ENCODE measurements at places on chromosomes 13 and 19.

GRCh38 chr19:55300886-55301458 lies 17.2 kb downstream of the BRSK1 start:
- DNase-seq = no peak

GRCh38 chr19:3198901-3199700 lies 13.4 kb downstream of the NCLN start:
- DNase-seq = no peak

DNA sequence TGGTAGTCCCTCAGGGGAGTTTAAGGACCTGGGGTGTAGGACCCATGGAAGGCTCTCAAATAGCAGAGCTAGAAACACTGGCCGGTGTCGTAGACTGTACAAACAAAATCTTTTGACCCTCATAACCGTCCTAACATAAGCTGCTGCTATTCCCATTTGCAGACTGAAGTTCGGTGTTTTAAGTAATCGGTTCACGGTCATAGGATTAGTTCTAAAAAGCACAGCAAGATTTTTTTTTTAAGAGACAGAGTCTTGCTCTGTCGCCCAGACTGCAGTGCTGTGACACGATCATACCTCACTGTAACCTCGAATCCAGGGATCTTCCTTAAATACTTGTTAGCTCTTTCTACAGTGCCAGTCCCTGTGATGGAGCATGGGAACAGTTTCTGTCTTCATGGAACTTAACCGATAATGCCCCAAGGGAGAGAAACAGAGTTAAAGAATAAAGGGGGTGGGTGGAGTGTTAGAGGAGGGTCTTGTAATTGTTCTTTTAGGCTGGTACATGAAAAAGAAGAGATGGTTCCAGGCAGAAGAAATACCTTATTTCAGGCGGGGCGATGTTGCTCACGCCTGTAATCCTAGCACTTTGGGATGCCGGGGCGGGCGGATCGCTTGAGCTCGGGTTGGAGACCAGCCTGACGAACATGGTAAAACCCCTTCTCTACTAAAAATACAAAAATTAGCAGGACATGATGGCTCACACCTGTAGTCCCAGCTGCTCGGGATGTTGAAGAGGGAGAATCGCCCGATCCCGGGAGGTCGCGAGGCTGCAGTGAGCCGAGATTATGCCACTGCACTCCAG lies 475 bp upstream of the ZC3H4 start:
- no peak for DNase-seq

- no peak for DNase-seq
Observed at GRCh38 chr19:50629801-50630200, 9.9 kb downstream of the SYT3 start.

- DNase-seq = no peak
Observed at GRCh38 chr13:73571376-73571775, 512.6 kb downstream of the KLF5 start.

- no peak for DNase-seq
Observed at GRCh38 chr19:43478323-43478722, 12.9 kb upstream of the LYPD3 start.

- DNase-seq = no peak
Observed at GRCh38 chr19:29878973-29879654, 62.9 kb upstream of the URI1 start.

- DNase-seq = no peak
Observed at GRCh38 chr19:10321417-10321797, 5.6 kb upstream of the FDX2 start.

DNA sequence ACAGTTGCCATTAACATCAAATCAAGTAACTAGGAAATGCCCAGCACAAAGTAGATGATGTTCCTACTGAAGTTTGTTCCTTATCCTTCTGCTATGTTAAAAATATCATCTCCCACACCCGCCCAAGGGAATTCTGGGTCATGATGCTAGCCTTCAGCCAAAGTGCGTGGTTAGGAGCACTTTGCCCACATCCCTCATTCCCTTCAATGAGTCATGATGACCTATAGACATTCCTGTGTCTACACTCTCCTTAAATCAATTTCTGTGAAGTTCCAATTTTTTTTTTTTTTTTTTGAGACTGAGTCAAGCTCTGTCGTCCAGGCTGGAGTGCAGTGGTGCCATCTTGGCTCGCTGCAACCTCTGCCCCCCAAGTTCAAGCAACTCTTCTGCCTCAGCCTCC lies 17.0 kb downstream of the RXFP2 start:
- no peak for DNase-seq

DNA sequence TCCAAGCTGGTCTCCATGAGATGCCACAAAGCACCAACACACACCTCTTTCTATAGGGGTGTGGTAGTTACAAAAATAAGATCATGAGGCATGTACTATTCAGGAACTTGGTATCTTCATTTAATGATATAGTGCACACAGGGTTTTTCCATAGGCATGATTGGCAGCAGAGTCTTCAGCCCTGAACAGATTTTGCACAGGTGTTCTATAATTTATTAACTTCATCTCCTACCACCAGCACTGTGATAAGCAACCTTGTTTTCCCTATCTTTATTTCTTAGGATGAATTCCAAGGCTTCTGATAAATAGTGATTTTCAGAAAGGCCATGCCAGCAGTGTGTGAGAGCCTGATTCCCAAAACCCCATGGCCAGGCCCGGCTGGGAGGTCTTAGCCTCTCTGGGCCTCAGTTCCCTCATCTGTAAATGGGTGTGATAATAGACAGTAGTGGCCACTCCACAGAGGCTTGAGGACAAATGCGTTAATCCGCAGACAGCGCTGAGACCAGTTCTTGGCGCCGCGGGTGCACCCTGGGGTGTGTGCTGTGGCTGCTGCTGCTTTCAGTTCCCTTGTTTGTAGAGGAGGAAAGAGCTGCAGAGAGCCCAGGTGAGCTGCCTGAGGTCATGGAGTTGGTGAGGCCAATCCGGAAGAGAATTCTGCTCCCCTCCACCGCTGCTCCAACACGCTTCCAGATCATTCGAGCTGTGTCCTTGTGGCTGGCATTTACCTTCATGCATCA lies 33.1 kb downstream of the DHRS12 start:
- DNase-seq = no peak

DNA sequence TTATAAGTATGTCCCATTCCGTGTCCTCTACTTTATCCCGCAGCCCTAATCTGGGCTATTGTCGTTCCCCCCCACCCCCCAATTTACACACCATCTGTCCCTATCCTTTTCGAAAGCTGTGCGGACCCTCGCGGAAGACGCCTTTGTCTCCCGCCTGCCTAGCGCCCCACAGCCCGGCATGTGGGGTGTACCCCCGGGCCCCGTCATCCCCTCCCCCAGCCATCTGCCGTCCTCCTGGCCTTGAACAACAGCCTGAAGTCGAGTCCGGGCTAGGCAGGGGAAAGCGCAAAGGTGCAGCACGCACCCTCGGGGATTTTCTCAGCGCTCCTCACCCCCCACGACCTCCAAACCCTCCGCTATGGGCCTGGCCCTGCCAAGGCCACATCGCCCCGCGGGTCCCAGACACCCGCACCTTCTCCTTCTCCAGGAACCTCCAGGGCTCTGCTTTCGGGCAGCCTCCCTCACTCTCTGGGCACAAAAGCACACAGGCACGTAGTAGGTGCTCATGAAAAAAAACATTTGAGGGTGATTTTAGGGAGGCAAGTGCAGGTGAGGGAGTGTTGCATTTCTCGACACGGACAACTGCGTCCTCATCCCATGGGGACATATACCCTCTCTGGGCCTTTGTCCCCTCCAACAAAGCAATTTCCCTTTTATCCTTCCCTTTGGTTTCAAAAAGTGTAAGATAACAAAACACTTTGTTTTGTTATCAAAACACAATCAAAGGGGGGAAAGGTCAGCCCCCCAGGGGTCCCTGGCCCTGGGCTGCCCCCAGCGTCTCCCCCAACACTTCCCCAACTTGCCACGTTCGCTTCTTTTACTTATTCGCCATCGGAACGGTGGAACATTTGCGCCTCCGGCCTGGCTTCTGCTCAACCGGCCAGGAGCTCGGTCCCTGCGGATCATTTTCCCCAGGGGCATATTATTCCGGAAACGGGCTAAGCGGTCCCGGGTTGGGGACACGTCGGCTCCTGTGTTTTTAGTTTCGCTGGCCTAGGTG lies 16.4 kb downstream of the CCDC124 start:
- DNase-seq = no peak

DNA sequence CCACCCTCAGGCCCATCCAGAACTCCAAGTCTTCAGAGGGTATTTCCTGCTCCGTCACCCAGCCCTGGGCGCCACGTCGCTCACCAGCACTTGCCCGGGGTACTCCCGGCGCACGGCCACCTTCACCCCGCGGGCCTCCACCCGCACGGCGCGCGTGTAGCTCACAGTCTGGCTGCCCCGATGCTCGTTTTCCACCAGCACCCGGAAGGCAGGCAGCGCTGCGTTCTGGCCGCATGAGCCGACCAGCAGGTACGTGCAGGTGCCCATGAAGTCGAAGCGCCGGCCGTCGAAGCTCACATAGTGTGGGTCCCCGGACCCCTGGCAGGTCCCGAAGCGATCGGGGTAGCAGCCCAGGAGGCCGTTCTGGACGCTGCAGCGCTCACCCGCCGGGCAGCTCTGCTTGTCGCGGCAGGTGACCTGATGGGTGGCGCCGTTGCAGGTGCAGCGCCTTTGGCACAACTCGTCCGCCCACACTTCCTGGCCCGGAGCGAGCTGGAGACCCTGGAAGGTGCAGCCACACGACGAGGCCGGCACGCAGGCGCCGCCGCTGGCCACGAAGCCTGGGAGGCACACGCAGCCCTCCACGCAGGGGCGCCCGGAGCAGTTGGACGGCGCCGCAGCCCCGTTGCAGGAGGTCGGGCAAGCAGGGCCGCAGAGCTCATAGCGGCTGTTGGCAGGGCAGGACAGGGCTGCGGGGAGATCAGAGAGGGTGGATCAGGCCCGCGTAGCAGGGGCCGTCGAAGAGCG lies 19.2 kb downstream of the FCGBP start:
- no peak for DNase-seq

DNA sequence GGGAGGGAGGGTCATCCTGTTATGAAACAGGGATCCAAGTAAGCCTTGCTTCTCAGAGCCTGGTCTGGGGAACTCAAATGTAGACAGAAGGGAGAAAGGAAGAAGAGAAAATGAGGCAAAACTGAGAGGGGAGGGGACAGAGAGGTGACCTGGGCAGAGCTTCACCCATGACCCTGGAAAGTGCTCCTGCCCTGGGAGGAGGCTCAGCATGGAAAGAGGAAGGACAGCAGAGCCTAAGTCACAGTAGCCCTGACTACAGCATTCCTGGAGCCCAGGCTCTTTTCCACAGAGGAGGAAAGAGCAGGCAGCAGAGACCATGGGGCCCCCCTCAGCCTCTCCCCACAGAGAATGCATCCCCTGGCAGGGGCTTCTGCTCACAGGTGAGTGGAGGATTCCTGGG lies at the start of gene CEACAM3:
CEACAM3 (plus strand) TSS at position 226 of the 400 bp plus-strand sequence; CDS start at position 317, 91 bp downstream.
- no peak for DNase-seq

- DNase-seq = no peak
Observed at GRCh38 chr13:52067237-52067636, 42.7 kb downstream of the UTP14C start.

DNA sequence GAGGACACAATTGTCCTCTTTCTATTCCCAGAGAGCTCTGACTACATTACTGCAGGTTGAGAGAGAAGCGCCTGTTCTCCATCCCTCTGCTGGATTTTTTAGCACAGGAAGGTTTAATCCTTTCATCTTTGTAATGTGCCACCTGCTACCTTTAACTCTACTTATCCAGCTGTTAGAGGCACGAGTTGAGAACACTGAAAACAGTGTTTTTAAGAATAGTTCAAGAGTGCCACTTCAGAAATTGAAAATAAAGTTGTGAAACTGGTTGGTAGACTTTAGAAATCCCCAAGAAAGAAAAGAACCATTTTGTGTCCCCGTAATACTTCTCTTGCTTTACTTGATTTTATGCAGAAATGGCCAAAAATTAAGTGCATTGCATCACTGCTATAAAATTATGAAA lies 20.6 kb downstream of the FREM2 start:
- no peak for DNase-seq

- DNase-seq = no peak
Observed at GRCh38 chr13:84946192-84946591, 853.0 kb downstream of the SLITRK6 start.

DNA sequence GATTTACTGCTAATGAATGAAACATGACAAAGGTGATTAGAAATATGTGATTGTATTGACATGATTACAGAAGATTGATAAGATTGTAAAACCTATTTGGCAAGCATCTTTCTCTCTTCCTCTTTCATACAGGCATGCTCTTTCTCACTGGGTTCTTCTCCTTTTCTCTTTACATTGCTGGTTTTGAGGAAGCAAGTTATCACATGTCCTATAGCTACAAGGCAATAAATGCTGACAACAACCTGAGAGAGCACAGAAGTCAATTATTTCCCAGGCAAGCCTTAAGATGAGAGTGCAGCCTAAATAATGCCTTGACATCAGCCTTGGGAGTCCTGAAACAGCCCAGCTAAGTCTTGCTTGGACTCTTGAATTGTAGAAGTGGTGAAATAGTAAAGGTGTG lies 875.0 kb downstream of the SLITRK1 start:
- DNase-seq = no peak

DNA sequence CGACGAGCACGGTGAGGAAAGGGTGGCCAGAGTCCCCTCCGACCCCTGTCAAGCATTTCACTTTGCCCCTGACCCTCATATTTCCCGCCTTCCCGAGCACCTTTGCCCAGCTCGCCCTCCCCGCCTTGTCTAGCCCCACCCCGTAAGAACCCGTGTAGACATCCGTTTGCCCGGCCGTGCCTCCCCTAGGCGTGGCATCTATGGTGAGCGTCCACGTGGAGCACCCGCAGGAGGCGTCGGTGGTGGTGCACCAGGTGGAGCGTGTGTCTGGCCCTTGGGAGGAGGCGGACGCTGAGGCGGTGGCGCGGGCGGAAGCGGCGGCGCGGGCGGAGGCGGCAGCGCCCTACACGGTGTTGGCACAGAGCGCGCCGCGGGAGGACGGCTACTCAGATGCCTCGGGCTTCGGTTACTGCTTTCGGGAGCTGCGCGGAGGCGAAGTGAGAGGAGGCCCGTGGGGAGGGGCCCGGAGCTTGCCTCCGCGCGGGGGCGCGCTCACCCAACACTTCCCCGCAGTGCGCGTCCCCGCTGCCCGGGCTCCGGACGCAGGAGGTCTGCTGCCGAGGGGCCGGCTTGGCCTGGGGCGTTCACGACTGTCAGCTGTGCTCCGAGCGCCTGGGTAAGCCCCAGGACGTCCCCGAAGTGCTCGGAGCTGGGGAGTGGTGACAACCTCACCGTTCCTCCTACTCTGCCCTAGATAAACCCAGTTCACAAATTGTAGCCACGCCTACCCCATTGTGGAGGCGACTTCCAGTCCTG lies 4.2 kb downstream of the LTBP4 start:
- no peak for DNase-seq

- no peak for DNase-seq
Observed at GRCh38 chr19:56132316-56132822, 8.7 kb upstream of the ZNF444 start.

DNA sequence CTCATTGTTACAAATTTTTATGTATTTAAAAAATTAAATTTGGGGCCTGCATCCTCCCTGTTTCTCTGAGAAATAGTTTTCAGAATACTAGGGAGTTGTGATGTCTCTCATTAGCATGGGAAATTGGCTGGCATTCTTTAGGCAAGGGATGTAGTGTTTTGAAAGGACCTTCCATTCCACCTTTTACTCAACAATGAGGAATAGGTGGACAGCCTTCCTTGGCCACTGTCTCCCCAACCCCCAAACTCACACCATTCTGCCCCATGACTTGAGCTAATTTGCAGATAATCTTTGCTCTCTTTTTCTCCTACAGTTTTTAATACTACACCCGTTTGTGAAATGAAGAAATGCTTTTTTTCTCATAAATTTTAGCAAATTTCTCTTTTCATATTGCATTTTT lies 244.6 kb upstream of the SPRY2 start:
- DNase-seq = no peak

GRCh38 chr19:804419-805165 lies 7.3 kb downstream of the PTBP1 start:
- no peak for DNase-seq

- no peak for DNase-seq
Observed at GRCh38 chr13:99642841-99643240, 141.6 kb downstream of the TM9SF2 start.

All from left renal cortex interstitium (tissue), 4 donors.